HS-27A (cell line): ENCODE measurements at places on chromosomes 11 and 22.

GRCh38 chr11:132058211-132058772 is 687.9 kb downstream of the NTM start:
- peak; percentile 88 for DNase-seq

- DNase-seq, result no peak
These were observed 109.9 kb downstream of the MPPED1 start for GRCh38 chr22:43521716-43522115.

DNA sequence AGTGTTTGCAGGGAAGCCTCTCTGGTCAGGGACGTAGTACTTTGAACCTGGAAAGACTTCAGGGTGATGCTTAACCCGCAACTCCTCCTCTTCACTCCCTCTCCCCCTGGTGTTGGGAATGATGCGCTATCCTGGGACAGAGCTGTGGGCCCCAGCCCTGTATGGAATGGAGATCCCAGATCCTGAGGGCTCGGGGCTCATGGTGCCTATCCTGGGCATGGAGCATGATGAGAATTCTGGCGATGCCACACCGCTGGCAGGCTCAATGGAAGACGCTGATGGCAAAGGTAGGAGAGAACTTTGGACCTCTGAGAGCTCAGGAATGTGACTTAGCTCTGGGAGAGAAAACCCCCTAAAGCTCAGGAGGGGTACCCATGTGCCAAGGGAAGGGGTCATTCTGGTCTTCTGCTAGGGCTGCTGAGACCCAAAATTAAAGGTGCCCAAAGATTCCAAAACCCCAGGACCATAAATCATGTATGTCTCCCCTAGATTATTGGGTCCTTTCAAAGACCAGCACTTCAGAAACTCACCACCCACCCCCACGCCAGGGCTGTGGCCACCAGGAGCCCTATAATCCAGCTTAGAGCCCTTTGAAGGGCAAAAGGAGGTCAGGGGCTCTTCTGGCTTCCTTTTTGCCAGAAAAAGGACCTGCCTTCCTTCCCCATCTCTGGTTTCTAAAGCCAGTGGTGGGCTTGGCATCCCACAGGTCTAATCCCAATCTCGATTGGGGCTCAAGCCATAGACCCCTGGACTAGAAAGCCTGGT is 52.5 kb downstream of the BTG4 start:
- no peak for DNase-seq

GRCh38 chr11:134025082-134025429 is 43.8 kb upstream of the JAM3 start:
- DNase-seq, result no peak

GRCh38 chr11:113350336-113351067 is 36.1 kb downstream of the TTC12 start:
- DNase-seq, result no peak

- no peak for DNase-seq
These were observed 4.0 kb downstream of the POU2AF3 start for GRCh38 chr11:111302298-111302697.

DNA sequence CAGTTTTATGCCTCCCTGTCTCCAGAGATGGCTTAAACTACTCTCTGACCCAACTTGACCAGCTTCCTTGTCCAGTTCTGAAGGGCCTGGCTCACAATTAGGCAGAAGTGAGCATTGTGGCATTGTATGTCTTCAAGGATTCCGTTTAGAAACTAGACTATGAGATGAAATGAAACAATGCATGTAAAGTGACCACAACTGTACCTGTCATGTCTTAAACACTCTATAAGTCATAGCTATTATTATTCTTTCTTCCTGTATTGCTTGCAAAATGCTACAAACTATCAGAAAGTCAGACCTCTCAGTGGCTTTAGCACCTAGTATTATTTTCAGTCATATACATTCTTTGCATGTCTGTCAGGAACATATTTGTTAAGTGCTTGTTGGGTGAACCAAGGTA is 127.9 kb upstream of the MTMR2 start:
- DNase-seq, result no peak

DNA sequence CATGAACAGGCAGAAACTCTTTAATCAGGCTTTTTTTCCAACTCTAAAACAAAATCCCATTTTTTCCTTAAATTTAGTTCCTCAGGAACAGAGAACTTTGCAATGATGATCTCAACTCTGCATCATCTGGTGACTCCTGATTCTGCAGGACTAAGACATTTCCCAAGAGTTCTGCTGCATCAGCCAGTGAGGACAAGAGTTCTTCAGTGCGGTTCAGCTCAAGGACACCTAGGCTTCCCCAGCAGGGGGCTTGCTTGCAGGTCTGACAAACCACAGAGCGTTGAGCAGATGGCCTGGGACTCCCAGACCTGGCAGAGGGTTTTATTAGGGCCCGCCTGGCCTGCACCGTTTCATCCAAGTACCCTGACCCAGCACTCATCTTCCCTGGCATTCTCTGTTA is 6.4 kb downstream of the CDCA5 start:
- DNase-seq, result no peak

- no peak for DNase-seq
These were observed 88.0 kb upstream of the SHISAL1 start for GRCh38 chr22:44400763-44401060.

DNA sequence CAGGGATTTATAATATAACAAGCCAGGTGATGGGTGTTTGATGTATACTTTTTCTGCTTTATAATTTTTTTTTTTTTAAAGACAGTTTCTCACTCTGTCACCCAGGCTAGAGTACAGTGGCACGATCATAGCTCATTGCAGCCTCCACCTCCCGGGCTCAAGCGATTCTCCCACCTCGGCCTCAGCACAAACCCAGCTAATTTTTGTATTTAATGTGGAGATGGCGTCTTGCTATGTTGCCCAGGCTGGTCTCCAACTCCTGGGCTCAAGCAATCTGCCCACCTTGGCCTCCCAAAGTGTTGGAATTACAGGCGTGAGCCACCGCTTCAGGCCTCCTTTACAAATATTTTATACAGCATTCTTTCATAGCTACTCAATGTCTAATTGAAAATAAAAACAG is 48.6 kb downstream of the MORC2 start:
- DNase-seq, result no peak

DNA sequence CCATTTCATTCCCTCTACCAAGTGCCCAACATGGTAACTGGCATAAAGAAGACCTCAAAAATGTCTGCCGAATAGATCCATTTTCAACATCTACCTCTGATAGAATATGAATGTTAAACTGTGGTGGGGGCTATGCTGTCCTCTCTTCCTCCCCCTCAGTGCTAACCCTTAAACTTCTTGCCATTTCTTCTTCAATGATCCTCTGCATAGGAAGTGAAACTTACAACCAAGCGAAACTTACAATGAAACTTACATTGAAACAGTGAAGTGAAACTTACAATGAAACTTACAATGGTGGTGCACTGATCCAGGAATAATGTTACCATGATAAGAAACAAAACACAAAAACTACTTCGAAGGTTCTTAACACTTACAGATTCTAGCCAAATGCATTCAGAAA is 4.7 kb downstream of the RTCB start:
- DNase-seq, result no peak

- DNase-seq, result no peak
These were observed 700.1 kb upstream of the RAG2 start for GRCh38 chr11:37298173-37298572.

- no peak for DNase-seq
These were observed 107.5 kb upstream of the SESN3 start for GRCh38 chr11:95338430-95338991.

DNA sequence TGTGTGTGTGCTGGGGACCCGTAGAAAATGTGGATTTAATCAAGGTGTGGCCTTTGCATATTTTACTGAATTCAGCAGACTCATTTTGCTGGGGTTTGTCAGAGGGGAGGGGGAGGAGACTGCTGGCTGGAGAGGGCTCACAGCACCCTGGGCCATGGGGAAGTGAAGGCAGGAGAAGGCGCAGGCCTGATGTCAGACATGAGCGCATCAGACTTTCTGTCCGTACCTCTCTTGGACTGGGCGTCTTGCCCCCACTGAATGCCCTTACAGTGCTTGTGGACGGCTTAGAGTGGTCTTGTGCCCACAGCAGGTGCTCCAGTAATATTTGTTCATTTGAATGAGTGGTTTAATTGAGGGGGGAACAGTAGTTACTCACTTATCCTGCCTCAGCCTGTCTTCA is 75.2 kb downstream of the TEAD1 start:
- no peak for DNase-seq

DNA sequence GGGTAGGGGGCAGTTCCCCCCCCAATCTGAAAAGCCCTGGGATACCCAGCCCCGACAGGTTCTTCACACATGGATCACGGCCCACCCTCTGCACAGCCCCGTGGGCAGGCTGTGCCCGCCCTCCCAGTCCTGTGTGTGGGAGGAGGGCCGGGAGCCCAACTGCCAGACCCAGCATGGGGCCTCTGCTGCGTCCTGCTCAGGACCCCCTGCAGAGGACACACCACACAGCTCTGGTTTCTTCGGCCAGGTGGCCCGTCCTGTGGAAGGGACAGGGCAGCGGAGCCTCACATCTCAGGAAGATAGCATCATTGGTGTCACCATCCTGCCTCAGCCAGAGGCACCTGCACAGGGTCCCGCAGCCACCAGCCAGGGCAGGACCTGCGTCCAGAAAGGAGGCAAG is 396.0 kb downstream of the TBC1D22A start:
- DNase-seq, result no peak

- no peak for DNase-seq
These were observed 31.7 kb downstream of the FAM181B start for GRCh38 chr11:82701847-82702520.

GRCh38 chr11:57235761-57236703 is 1.0 kb downstream of the APLNR start:
- no peak for DNase-seq
